ENCODE measurements at places on chromosomes 6 and 20.

DNA sequence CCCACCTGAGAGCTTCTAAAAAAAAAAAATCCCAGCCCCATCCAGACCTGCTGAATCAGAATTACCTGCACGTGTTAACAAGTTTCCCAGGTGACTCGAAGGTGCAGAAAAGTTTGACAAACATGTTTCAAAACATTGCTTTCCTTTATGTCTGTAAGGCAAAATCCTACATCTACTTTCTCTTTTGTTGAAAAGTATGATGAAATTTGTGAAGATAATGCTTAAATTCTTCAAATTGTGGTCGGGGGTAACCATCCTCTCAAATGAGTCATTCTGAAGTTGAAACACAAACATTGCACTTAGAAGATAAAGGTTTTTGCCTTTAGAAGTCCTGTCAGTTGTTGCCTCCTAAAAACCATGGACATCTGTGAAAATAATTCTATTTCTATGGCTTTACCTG, 429.7 kb downstream of the EPHA7 start:
- DNase-seq: no peak

GRCh38 chr6:3305216-3305565, 46.4 kb downstream of the PSMG4 start:
- DNase-seq: no peak

DNA sequence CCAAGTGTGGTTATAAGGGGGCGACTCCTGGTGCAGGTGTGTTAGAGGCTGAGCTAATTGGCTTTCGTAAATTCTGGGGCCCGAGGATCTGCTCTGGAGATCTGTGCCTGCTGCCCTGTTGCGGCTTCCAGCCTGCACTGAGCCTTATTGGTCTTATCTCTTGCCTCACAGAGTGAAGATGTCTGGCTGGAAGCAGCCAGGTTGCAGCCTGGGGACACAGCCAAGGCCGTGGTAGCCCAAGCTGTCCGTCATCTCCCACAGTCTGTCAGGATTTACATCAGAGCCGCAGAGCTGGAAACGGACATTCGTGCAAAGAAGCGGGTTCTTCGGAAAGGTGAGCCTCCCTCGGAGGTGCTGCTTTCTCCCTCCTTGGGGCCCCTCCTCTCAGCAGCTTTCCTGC, 20.0 kb downstream of the PRPF6 start:
- DNase-seq: no peak

- DNase-seq: no peak
These were observed 16.9 kb downstream of the RARS2 start for GRCh38 chr6:87572883-87573282.

GRCh38 chr6:16514249-16514648, 247.0 kb downstream of the ATXN1 start:
- peak; percentile 11 for DNase-seq

GRCh38 chr6:123913863-123914262, 110.2 kb downstream of the NKAIN2 start:
- no peak for DNase-seq

- DNase-seq: no peak
These were observed 50.7 kb upstream of the FAM210B start for GRCh38 chr20:56308036-56308435.

GRCh38 chr6:148272597-148272996, 70.0 kb upstream of the SASH1 start:
- no peak for DNase-seq

DNA sequence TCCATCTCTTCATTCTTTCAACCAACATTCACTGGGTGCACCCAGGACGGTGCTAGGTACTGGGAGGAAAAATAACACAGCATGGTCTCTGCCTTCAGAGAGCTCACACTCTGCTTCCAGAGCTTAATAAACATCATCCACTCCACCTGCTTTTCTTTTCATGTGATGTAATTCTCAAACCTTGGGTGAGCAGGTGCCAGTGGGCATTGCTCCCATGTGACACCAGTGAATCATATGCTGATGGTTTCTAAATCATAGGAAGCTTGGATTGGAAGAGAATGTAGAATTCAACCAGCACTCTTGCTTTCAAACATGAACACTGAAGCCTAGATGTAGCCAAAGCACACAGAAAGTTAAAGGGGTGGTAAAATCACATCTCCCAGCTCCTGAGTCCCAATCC, 189.8 kb downstream of the FOXA2 start:
- no peak for DNase-seq

GRCh38 chr6:14120546-14120945, 3.0 kb downstream of the CD83 start:
- DNase-seq: no peak

- DNase-seq: no peak
These were observed 2.8 kb downstream of the TBPL1 start for GRCh38 chr6:133955582-133956415.

GRCh38 chr6:83505356-83505755, 7.0 kb upstream of the PRSS35 start:
- no peak for DNase-seq

DNA sequence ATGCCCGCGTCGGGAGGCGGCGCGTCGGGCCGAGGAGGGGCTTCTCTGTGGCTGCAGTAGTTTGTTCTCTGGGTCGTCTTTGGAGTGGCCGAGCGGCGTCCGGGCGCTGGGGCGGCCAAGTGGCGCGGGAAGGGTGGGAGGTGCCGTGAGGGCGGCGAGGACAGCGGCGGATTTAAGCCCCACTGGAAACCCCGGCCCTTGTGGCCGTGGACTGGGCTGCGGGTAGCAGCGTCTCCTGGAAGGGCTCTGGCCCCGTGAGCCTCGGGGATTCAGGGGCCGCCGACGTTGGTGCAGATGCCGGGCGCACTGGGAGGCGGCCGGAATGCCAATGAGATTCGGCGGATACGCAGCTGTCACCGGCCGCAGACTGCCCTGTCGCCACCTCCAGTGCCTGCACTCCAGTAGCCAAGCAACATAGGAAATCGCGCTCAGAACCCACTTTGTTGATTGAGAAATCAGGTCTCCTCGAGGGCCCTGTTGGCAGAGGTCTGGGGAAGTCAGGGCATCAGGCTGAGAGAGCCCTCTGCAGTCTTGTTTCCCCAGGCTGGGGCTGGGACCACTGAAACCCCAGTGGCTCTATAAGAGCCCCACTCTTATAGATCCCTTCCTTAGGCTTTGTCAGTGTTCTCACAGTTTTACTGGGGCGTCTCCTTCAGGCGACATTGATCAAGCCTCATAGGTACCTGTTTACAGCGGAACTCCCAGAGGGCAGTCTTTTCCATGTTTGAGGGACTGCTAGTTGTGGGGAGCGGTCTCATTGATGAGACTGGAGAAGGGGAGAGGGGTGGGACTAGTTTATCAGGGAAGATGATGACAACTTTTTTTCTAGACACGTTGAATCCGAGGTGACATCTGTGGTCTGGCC, 642 bp downstream of the GZF1 start:
- DNase-seq: no peak

GRCh38 chr6:158703837-158704822, 54.3 kb downstream of the SYTL3 start:
- DNase-seq: peak; percentile 67

Measured in stimulated activated CD4-positive, alpha-beta T cell treated with anti-CD3 and anti-CD28 coated beads, Interleukin-1b, Interleukin-23, amount 100 ng/mL, for 48 hours (primary cell).